ENCODE measurements at places on chromosomes 5 and 9.

DNA sequence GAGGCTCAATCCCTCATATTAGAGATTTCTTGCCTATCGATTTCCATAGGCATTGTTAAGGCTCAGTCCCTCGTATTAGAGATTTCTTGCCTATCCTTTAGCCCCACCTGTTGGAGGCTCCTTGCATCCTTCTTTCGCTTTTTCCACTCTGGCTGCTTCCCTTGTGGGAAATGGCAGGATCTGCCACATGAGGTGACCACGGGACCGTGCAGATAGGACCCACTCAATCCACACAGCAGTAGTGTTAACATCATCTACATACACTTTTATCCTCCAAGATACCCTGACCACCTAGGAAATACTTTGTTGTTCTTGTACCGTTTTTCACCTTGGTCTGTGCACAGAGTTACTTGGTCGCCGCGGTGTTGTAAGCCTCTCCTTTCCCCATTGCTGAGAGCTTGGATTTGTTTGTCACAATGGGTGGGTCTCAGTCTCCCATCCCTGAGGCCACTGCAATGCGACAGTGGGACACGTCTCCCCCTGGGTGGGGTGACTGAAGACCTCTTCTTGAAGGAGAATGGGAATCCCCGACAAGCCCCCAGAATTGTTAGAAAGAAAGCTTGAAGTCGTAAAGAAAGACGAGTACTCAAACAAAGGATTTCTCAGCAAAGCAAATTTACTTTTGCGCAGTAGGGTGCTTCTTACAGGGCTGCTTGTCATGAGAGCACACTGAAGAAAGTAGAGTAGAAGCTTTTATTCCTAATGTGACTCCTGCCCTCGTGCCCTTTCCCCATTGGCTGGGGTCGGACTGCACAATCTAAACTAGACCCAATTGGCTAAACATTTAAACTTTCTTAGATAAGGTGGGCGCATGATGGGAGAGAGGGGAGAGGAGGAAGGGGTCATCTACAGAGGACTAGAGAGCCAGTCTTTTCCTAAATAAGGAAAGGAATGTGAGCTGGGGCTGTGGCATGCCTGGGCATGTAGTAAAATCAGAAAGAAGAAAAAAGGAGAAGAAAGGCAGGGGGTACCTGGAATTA, 19.8 kb downstream of the IFT74 start:
- peak; percentile 71 for DNase-seq

- no peak for DNase-seq
These were observed 74.4 kb downstream of the LHFPL2 start for GRCh38 chr5:78574131-78574673.

- peak; percentile 45 for DNase-seq
These were observed 1215.9 kb downstream of the EFNA5 start for GRCh38 chr5:106454651-106455415.

DNA sequence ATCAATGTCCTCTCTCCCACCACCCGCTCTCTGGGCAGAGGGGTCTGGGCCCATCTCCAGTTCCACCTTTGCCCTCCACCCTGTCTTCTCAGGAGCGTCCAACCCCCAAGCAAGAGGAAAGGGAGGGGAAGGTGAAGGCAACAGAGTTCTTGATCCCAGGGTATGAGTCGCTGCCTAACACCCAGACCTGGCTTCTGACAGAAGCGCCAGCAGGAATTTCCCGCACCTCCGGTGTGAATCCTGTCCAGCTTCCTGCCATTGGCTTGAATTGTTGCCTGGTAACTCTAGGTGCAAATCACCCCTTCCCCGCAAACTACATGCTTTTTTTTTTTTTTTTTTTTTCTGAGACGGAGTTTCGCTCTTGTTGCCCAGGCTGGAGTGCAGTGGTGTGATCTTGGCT, 84.2 kb upstream of the IER5L start:
- no peak for DNase-seq

DNA sequence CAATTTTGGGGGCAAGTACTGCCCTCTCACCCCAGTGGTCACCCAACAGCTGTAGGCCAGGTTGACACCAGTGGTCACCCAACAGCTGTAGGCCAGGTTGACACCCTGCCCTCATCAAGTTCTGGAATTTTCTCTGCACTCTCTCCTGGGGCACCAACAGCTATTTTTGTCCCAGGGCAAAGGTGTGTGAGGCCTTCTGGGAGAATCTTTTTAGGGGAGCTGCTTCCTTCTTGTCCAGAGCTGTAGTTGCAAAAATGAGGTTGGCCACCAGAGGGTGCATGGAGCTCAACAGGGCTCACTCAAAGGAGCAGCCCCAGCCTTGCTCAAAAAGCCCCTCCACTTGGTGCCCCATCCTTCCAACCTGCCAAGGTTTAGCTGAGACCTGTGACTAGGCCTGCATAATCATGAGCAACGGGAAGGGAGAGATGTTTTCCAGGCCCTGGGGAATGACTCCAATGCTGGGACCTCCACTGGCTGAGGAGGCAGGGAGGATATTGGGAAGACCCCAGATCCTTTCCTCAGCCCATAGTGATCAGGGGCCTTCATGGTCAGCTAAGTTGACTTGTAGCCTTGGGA, 10.6 kb upstream of the P4HA2 start:
- DNase-seq = peak; percentile 61

DNA sequence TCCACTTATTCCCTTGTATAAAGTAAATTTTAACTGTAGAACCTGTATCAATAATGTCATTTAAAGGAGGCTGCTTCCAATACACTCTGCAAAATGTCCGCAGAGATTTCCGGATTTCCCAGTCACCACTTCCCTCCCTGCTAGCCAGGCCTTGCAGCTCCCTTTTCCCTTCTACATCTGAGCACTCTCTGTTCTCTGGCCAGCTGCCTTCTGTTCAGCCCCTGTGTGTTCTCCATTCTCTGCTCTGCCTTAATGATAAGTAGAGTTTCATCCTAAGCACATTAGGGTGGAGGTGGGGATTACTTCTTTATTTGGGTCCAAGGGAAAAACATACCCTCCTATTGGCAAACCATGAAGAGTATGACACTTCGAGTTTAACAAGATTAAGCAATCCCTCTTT, 719.6 kb upstream of the WWC1 start:
- no peak for DNase-seq

DNA sequence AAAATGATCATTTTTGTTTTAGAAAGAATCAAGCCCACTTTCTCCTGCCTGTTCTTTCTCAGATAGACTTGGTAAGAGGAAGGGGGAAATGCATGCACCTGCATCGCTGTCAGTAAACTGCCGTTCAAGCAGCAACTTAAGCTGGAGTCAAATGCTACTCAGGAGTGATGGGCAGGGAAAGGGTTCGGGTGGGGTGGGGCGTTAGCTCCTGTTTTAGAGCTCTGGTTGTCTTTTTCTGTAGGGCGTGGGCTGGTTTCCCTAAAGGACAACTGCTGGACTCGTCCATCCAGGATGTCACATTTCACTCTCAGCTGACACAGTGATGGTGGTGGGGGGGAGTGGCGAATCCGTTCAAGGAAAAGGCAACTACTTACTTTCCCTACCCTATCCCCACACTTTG, 75.0 kb downstream of the NDFIP1 start:
- no peak for DNase-seq

- no peak for DNase-seq
These were observed 224.9 kb downstream of the MAT2B start for GRCh38 chr5:163730206-163730756.

DNA sequence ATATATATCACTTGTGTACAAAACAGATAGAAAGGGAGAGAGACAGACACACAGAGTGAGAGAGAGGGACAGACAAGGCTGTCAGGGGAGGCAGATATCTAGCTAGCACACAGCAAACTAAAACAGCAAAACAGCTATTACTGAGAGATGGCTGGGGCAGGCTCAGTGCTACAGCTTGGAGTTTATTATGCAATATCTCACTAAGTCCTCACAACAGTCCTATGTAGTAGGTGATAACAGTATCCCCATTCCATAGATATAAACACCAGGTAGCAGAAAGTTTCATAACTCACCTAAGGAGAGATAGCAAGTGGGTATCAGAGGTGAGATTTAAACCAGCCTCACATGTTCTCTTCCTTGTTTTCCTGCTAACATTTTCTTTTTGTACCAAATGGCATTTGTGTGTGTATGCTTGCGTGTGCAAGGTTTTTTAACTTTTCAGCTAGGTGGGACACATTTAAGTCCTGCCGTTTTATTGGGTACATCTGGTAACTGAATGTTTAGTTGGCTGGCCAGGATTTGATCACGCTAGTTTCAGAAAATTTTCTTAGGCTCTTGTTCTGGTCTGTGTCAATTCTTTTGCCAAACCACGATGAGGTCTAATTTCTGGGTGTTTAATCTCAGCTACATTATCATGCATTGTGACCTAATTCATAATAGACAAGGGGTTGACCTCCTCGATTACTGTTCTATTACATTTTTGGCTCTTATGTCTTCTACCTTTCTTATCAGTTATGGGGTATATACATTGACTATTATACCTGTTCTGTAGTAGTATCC, 105.1 kb downstream of the LMNB1 start:
- no peak for DNase-seq

- no peak for DNase-seq
These were observed 12.7 kb downstream of the SYK start for GRCh38 chr9:90814355-90814754.

- no peak for DNase-seq
These were observed 6.6 kb downstream of the CDC14B start for GRCh38 chr9:96612966-96613589.

GRCh38 chr9:101114317-101114716, 85.8 kb downstream of the PLPPR1 start:
- DNase-seq = no peak

DNA sequence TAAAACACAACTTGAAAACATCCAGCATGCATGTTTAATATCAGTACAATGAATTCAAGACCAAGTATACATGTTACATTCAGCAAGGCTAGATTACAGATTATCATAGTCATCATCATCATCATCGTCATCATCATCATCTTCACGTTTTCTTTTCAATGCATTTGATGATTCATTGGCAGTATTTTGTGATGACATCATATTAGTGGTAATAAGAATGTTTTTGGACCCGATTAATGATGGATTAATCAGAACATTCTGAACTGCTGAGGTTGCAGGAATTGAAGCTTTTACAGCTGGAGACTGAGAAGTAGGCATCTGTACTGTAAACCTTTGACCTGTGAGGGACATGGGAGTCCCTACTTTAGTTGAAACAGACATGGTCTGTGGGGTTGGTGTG, 4.5 kb downstream of the AK6 start:
- no peak for DNase-seq

- DNase-seq = peak; percentile 38
These were observed 59.1 kb upstream of the IER5L start for GRCh38 chr9:129237164-129237611.

DNA sequence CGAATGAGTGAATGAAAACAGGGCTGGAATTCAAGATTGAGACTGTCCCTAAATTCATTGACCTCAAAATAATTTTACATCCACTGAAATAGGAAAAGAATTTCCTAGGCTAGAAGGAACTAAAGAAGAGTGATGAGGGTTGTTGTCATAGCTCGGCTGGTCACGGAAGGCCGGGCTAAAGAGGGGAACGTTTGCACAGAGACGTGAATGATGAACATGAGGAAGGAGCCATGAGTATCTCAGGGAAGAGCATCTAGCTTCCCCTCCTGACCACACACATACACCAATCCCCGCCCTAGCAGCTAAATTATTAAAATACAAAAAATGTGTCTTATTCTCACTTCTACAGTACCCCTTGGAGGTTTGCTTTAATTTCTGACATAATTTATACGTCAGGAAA, 124.4 kb upstream of the ABCA1 start:
- DNase-seq = no peak

DNA sequence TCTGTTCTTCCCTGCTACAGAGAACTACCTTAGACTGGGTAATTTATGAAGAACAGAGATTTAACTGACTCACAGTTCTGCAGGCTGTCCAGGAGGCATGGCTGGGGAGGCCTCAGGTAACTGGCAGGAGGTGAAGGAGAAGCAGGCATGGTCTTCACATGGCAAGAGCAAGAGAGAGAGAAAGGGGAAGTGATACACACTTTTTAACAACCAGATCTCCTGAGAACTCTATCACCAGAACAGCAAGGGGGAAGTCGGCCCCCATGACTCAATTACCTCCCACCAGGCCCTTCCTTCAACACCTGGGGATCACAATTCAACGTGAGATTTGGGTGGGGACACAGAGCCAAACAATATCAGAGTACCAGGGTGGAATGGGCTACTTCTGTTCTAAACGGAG, 766.8 kb downstream of the TLE1 start:
- no peak for DNase-seq

- DNase-seq = no peak
These were observed 151.0 kb downstream of the MYO10 start for GRCh38 chr5:16784843-16785791.

GRCh38 chr5:57986761-57987341, 473.0 kb downstream of the PLK2 start:
- DNase-seq = peak; percentile 38

- no peak for DNase-seq
These were observed 258.0 kb upstream of the CLINT1 start for GRCh38 chr5:158116965-158117364.

GRCh38 chr5:179289756-179290385, 55.4 kb downstream of the ADAMTS2 start:
- DNase-seq = no peak

DNA sequence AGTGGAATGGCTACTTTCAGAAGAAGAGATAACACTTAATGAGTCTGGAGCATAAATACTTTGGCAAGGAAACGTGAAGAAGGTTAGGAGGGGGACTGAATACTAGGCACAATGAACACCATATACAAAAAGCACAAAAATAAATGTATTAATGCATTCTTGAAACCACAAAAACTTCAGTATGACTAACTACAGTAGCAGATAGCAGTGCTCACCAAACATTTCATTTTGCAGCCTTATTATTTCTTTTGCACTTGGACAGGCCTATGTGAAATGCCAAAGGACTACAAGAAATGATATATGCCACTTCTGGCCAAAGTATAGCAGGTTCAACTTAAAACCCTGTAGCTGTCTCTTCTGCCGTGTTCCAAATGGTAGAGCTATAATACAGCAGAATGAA, 26.3 kb downstream of the UBQLN1 start:
- no peak for DNase-seq

DNA sequence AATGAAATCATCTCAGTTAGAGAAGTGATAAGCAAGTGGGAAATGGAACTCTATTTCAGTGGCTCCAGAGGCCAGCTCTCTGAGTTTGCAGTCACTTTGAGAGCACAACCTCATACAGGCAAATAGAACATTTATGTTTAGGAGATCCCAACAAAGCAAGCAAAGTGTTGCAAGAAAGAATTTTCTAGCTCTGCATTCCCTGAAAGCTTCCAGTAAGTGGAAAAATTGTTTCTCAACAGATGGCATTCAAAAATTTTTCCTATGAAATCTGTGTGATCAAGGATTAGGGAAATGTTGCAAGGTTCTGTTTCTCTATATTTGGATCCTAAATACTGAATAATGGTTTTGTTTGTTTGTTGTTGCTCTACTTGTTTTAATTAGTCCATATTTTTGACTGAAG, 764.2 kb upstream of the ZNF608 start:
- no peak for DNase-seq
